Stimulated activated CD4-positive, alpha-beta T cell treated with anti-CD3 and anti-CD28 coated beads, Interleukin-2, amount 100 ng/mL, for 24 hours (primary cell): ENCODE measurements at places on chromosomes 3 and 15.

DNA sequence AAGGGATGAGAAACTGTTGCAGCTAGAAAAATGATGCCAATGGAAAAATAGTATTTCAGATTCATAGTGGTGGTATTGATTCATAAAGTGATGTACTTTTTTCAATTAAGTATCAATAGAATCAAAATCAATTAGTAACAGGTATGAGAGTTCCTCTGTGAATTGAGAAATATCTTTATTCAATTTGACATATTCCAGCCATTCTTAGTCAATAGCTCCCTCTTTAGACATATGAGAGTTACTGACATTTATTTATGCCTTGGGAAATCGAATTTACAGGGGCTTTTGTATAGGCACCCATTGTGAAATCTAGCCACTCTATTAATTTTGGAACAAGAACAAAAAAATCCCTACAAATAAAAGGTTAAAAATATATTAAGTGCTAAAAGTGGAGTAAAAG is 386.9 kb upstream of the CNTN3 start:
- no peak for DNase-seq

- no peak for DNase-seq
These were observed 181.2 kb upstream of the TTC14 start for GRCh38 chr3:180420804-180421203.

- DNase-seq: no peak
These were observed 8.8 kb downstream of the ANKUB1 start for GRCh38 chr3:149783576-149783975.

GRCh38 chr15:31341071-31341470 is 14.4 kb downstream of the KLF13 start:
- DNase-seq: no peak

DNA sequence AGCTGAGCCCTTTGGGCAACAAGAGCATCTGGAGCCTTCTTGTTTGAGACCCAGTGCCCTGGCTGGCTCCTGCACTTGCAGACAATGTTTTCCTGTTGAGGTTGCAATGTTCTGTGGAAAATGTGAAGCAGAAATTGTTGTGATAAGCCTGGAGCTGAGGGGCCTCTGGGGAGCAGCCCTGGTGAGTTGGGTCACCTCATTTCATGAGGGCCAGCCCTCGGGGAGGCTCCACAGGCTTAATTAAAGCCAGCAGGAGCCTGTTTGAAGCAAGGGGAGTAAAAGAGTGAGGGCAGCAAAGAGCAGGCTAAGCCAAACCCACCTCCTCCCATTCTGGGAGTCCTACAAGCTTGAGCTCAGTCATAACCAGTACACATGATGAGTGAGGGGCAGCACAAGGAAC is 154.3 kb downstream of the ALDH1A2 start:
- no peak for DNase-seq

- no peak for DNase-seq
These were observed 120.9 kb downstream of the ADAMTS9 start for GRCh38 chr3:64566859-64567258.
